Pons (tissue), 1 donor: ENCODE measurements at places on chromosomes 4 and X.

- no peak for DNase-seq
Measured at GRCh38 chrX:66149519-66149918, 14.5 kb upstream of the HEPH start.

- DNase-seq = no peak
Measured at GRCh38 chr4:41601025-41601424, 63.1 kb downstream of the LIMCH1 start.

GRCh38 chrX:19747652-19748610 lies 139.5 kb downstream of the SH3KBP1 start:
- no peak for DNase-seq

GRCh38 chrX:154603438-154604430 lies 15.3 kb downstream of the CTAG1B start:
- peak; percentile 0 for DNase-seq

DNA sequence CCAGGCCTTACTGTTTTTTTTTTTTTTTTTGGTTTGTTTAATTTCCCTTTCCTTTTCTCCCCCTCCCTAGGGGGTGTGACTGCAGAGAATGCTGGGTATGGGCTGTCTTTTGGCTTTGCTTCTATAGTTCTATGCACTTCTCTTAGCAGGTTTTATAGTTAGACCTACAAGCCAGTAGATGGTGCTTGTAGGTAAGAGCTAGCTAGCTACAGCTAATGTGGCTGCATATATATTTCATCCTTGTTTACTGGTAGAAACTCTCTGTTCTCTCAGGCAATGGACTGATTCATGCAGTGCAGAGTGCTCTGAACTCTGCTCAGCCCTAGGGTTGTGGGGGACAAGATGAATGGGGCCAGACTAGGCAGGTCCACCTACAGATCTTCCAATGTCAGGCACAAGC lies 246.4 kb downstream of the SH2D1A start:
- DNase-seq = no peak

DNA sequence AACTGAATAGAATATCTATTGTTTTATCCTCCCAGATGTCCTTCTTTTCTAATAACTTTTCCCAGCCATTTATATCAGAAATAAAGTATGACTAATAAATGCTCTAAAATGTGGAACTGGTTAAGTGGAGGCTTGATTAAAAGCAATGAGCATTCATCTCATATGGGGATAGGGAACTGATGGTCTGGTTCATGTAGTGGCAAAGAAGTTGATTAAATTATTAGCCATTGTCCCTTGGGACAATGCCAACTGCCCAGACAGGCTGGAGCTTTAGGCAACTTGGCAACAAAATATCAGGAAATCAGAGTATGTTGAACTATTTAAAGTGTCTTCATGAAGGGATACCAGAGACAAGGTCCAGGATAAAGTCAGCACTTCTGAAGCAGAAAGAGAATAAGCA lies 24.2 kb downstream of the TRO start:
- DNase-seq = no peak

DNA sequence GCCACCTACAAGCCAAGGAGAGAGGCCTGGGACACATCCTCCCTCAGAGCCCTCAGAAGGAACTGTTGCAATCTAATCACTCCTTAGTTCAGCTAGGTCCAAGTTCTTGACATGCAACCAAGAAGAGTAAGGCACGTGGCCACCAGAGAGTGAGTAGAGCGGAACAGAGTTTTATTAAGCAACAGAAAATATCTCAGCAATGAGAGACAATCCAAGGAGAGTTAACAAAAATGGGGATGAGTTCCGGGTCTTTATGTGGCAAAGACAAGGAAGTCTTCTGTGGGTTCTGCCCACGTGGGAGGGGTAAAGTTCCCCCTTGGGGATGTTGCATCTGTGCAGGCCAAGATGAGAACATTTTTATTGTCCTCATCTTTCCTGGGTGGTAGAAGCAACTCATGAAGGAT lies 38.5 kb upstream of the PROM1 start:
- DNase-seq = no peak

- DNase-seq = no peak
Measured at GRCh38 chrX:25207803-25208475, 192.2 kb upstream of the ARX start.

DNA sequence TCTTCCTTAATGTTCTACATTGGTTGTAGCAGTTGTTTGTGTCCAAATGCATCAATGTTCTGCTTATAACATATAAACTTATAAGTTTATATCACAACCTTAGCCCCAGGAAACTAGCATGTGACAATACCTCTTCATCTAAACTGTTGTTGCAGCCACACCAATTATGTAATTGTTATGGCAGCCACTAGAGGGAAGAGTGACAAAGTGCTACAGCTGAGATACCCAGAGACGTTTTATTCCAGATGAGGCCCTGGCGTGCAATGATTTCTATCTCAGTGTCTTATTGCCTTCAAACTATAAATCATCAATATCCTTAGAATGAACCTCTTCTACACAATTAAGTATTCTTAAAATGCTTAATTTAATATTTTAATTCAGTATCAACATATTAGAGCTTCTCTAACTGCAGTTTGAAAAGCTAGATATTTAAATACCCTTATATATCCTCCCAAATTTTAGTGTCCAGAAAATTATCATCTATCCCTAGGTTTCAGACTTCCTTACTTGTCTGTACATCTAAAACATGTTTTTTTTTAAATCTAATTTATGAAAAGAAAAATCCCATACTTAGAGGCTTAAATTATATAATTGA lies 171.6 kb downstream of the PCDH10 start:
- DNase-seq = peak; percentile 60

- no peak for DNase-seq
Measured at GRCh38 chr4:186920992-186921391, 197.3 kb upstream of the FAT1 start.

DNA sequence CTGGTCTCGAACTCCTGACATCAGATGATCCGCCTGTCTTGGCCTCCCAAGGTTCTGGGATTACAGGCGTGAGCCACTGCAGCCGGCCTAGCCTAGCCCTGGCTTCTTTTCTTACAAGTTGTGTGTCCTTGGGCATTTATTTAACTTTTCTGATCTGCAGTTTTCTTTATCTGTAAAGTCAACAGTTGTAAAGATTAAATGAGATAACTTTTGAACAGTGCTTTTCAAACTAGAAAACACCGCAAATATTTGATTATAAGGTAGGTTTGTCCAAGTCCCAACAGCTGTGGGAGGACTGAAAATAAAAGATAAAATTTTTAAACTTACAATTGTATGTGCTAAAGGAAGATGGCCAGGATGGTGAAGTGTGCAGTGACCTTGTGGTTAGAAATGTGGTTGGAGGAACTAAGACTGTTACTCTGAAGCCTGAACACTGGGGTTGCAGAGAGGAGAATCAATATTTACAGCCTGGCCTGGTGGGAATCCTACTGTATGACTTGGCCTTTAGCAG lies 44.8 kb downstream of the GSX2 start:
- DNase-seq = no peak

GRCh38 chrX:112931478-112931877 lies 90.8 kb upstream of the AMOT start:
- DNase-seq = no peak

DNA sequence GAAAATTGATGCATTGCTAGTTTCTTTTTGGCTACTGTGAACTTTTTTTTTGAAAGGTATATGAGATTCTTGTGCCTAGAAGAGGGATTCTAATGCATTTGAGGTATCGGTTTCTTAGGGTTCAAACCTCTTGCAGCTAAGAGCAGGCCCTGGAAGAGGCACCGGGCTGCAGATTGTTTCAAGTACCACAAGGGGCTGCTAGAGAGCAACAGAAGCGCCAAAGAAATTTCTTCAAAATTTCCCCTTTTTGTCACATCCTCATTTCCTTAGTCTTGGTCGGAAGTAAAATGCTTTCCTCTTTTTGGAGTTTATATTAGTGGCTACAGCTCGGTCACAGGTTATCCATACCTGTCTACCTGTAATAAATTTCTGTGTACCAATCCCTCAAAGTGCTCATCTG lies 89.8 kb downstream of the PDGFRA start:
- peak; percentile 40 for DNase-seq

GRCh38 chrX:130418066-130418465 lies 16.3 kb downstream of the RBMX2 start:
- DNase-seq = no peak

DNA sequence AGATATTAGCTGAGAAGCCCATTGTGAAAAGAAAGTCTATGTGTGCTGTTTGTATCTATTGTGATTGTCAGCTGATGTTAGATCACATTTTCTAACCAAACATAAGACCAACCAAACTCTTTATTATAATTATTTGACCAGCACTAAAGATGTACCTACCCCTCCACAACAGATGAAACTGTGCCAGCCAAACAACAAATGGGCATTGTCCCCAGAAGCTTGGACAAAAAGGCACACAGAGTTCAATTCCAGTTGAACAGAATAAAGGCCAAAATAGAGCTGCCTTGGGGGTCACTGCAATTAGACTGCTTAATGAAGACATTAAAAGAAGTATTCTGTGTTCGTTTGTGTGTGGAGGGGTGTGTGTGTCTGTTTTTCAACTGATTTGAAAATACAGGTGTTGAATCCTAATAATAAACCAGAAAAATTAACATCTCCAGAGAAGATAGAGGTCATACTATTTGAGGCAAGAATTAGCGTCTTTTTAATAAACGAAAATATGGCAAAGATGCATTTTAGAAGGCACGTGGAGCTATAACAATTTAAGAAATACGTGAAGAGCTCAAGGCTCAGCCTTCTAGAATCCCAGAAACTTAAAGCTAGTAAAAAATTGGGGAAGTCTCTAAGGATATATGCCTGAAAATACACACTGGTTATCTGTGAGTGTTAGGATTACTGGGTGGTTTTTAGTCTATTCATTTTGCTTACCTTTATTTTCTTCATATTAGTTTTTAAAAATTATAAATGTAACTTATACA lies 2.2 kb downstream of the SPP1 start:
- DNase-seq = peak; percentile 96

DNA sequence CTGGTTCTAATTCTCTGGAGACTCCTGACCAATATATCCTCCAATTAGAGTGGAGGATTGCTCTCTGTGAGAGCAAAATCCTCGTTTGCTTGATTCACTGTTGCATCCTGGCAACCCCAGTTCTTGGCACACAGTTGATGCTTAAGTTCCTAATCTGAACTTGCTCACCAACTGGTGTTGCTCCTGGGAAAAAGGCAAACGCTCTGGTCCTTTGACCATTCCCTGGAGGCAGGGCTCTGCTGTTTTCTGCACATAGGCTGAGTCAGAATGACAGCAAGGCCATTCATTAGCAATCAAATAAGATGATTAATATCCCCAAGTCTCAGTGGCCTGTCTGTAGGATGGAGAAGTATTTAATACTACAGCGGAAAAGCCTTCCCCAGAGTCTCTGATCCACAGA lies 172.7 kb upstream of the TBC1D9 start:
- DNase-seq = no peak

GRCh38 chr4:54872261-54872660 lies 214.5 kb downstream of the KIT start:
- DNase-seq = no peak

DNA sequence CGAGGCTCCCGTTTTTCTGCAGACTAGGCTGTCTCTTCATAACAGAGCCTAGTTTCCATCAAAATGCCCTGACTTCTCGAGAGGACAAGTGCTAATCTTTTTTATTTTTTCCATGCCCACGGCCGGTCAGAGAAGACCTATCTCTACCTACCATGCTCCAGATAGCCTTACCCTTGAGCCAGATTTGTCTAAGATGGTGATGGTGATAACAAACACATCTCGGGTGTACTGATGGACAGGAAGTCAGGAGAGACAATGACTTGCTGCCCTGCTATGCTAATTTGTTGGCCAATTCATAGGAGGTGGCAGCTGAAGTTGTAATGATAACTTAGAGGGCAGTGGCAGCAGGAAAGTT lies 42.2 kb upstream of the NKRF start:
- no peak for DNase-seq

- no peak for DNase-seq
Measured at GRCh38 chrX:100975212-100975611, 5.7 kb downstream of the ARL13A start.

- no peak for DNase-seq
Measured at GRCh38 chr4:17336069-17336468, 175.8 kb downstream of the QDPR start.

GRCh38 chr4:91114386-91114785 lies 987.2 kb downstream of the CCSER1 start:
- DNase-seq = no peak

GRCh38 chr4:40301603-40302002 lies 33.5 kb upstream of the CHRNA9 start:
- no peak for DNase-seq

DNA sequence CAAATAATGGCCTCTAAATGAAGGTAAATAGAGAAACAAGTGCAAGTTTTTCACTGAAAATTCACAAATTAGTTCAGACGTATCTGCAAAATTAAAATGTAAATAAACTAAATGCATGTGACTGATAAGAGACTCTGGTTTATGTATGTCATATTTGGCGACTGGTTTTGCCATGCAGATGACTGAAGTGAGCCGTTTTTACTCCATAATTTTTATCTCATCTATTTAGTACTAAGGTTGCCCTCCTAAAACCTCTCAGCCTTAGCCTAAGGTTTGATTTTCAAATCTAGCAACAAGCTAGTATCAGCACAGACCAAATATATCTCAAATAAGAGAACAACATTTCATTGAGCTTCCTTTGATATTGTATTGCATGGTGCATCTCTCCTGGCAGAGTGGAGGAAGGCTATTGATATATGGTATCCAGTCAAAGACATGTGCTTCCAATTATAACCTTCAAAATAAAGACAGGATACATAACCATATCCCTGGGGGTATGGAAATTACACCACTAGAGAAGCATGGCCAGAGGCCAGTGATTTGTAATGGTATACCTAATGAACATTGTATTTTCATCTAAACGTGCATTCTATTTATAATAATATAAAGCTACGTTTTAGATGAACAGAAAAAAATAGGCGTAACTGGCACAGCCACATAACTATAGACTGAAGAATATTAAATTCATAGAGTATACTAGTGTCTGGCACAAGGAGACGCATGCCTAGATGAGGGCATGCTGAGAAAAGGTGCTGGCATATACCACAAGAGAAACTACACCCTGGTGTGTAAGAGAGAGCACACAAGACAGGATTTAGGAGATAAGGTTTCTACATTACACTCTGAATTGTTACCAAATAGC lies 392.6 kb upstream of the INTU start:
- DNase-seq = no peak

- DNase-seq = no peak
Measured at GRCh38 chr4:145827885-145828284, 110.7 kb downstream of the ZNF827 start.

- DNase-seq = no peak
Measured at GRCh38 chr4:144985531-144985930, 112.5 kb downstream of the ANAPC10 start.

DNA sequence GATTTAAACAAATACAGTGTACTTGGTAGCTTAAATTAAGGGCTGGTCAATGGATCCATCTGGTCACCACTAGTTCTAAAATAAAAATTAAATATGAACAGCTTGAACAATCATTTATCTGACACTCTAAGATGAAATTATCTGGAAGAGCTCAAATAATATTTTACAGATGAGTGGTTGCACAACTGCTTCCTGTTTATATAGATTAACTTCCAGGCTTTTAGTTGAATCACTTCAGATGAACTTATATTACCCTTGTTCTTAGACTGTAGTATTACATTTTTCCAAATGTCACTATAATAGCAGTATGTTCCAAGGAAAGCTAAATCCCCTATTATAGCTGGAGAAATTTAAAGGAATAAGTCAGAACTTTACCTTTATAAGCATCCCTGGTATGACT lies 92.4 kb upstream of the SMIM10 start:
- DNase-seq = no peak

GRCh38 chr4:17915439-17915838 lies 104.7 kb downstream of the NCAPG start:
- DNase-seq = no peak
